ENCODE measurements at places on chromosomes 6 and 20. TPM values are rescaled to one million over a fixed set of nuclear protein-coding genes. Genes with fewer than 3 reads are reported as not detected.

Gene ARFRP1
- 89.4 TPM for total RNA-seq

GRCh38 chr6:113019176-113019575 is 672.0 kb downstream of the RFPL4B start:
- no peak overlapping the region for H3K27ac ChIP-seq
- no peaks in the 10 kb centered on the region for H3K27me3 ChIP-seq
- H3K36me3 ChIP-seq: no peaks in the 10 kb centered on the region
- H3K4me3 ChIP-seq: no peak overlapping the region
- H3K4me1 ChIP-seq: no peaks in the 10 kb centered on the region

DNA sequence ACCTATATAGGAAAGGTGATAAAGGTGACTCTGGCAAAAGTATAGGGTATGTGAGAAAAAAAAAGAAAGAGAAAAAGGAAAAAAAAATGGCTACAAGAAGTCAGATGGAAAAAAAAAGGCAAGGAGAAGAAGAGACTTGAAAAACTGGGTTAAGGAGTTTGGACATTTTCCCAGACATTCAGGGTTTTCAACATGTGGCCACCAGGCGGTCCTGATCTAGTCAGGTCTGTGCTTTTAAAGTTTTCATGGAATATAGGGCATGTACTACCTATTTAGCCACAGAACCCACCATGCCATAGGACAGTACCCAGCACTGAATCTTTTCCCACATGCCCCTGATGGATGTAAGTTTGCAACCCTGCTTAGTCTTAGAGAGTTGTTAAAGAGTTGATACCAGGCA is 433.7 kb downstream of the MAFB start:
- H3K4me3 ChIP-seq: no peak overlapping the region
- no peak for DNase-seq
- H3K36me3 ChIP-seq: no peaks in the 10 kb centered on the region
- H3K27ac ChIP-seq: no peak overlapping the region
- no peaks in the 10 kb centered on the region for H3K4me1 ChIP-seq
- H3K27me3 ChIP-seq: no peaks in the 10 kb centered on the region

DNA sequence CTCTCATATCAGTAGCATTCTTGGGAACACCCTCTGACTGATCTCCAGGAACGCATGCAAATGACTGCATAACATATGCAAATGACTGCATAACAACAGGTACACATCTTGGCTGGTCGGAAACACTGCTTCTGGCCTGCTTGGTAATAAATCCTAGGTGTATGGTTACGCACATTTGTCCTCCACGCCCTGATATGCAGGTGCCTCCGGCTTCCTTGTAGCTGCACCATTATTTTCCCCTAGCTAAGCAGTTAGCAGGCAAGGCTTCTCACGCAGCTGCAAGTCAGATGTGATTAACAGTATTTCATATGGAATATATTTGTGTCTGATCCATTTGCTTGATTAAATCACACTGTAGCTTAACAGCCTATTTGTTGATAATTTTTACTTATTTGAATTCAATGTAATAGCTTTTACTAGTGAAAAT is 5.9 kb downstream of the RPS6KA2 start:
- H3K4me3 ChIP-seq: no peak overlapping the region
- H3K27me3 ChIP-seq: no peaks in the 10 kb centered on the region
- H3K27ac ChIP-seq: no peak overlapping the region
- no peaks in the 10 kb centered on the region for H3K4me1 ChIP-seq

- H3K36me3 ChIP-seq: no peaks in the 10 kb centered on the region
- no peak for DNase-seq
- H3K27me3 ChIP-seq: no peaks in the 10 kb centered on the region
- no peaks in the 10 kb centered on the region for H3K4me1 ChIP-seq
Observed at GRCh38 chr6:14361297-14361696, 243.7 kb downstream of the CD83 start.

Gene GPX5
- total RNA-seq: not detected

GRCh38 chr20:46811224-46812084 is 83.2 kb upstream of the EYA2 start:
- no peak overlapping the region for H3K4me3 ChIP-seq
- H3K36me3 ChIP-seq: no peaks in the 10 kb centered on the region
- DNase-seq: no peak
- H3K27ac ChIP-seq: no peak overlapping the region
- H3K4me1 ChIP-seq: no peaks in the 10 kb centered on the region

DNA sequence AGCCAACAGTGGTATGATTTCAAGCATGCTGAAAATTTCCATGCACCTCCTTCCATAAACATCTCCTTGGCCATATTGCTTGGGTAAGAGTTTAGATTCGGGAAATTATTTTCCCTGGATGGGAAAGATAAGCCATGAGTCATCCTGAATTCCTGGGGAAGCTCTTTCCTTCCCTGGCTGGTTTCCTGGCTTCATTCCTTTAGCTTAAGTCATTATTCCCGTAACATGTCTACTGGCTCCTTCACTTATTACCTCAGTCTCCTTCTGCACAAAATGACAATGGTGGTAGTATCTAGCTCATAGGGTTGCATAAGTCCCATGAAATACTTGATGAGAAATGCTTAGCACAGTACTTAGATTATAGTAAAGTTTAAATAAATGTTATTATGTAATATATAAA is 27.6 kb downstream of the TINAG start:
- no peaks in the 10 kb centered on the region for H3K36me3 ChIP-seq
- no peaks in the 10 kb centered on the region for H3K4me1 ChIP-seq
- H3K27me3 ChIP-seq: no peaks in the 10 kb centered on the region
- no peak overlapping the region for H3K4me3 ChIP-seq
- no peak for DNase-seq

DNA sequence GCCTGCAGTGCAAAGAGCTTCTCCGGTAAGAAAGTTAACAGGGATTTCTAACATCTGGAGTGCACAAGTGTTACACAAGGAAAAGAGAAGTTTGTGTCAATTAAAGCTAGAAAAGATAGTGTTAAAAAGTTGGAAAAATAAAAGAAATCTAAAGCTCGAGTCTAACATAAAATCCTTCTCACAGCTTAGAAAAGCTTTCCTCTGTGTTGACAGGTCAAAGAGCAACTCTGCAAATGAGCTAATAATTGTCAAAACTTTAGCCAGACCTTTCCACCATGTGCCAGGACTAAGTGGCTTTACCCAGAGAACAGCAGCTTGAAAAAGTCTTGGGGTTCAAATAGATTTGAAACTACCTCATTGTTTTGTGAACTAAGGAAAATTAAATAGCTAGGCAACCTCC is 14.8 kb downstream of the PTPRK start:
- no peaks in the 10 kb centered on the region for H3K27me3 ChIP-seq
- no peaks in the 10 kb centered on the region for H3K36me3 ChIP-seq
- DNase-seq: no peak
- no peak overlapping the region for H3K27ac ChIP-seq
- H3K4me1 ChIP-seq: no peaks in the 10 kb centered on the region

GRCh38 chr6:169707772-169708171 is 5.8 kb downstream of the C6orf120 start:
- H3K4me3 ChIP-seq: no peak overlapping the region
- no peaks in the 10 kb centered on the region for H3K27me3 ChIP-seq
- H3K27ac ChIP-seq: peak overlapping the region; percentile 3
- H3K4me1 ChIP-seq: peaks cover 15% of the 10 kb centered on the region

DNA sequence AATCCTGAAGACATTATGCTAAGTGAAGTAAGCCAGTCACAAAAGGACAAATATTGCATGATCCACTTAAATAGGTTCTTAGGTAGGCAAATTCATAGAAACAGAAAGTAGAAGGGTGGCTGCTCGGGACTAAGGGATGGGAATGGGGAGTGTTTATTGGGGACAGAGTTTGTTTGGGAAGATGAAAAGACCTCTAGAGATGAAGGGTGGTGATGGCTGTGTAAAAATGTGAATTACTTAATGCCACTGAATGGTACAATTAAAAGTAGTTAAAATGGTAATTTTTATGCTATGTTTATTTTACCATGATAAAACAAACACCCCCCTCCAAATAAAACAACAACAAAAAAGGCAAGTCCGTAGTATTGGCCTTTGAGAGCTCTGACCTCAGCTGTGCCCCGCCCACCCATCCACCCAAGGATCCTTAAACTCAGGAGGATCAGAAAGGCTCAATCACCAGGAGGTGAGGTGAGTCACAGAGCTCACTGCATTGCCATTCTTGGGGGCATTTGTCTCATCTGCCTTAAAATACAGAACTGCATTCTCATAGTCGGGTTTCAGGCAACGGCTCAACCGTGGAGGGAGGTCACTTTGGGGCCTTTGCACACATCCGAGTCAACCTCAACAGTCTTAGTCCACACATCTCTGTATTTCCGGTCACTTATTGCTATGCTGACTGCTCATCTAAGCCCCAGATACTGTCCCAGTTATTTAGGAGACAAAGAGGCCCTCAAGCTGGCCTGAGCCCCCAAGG is 96.7 kb downstream of the SLC22A23 start:
- H3K27me3 ChIP-seq: no peaks in the 10 kb centered on the region
- peaks cover 13% of the 10 kb centered on the region for H3K4me1 ChIP-seq
- H3K36me3 ChIP-seq: no peaks in the 10 kb centered on the region
- no peak for DNase-seq

Gene PTCHD4
- not detected for total RNA-seq

GRCh38 chr6:14280006-14280510 is 162.5 kb downstream of the CD83 start:
- peaks cover 20% of the 10 kb centered on the region for H3K4me1 ChIP-seq
- no peak overlapping the region for H3K4me3 ChIP-seq
- H3K27ac ChIP-seq: no peak overlapping the region

All from naive thymus-derived CD4-positive, alpha-beta T cell (primary cell).